ENCODE measurements at places on chromosomes 11 and 22. TPM values are rescaled to one million over a fixed set of nuclear protein-coding genes. Genes with fewer than 3 reads are reported as not detected.

Gene TBX1
- not detected for total RNA-seq

Gene LIN7C
- 342 TPM for total RNA-seq

Gene CD248
- 1.2 TPM for total RNA-seq

Gene PARVB
- total RNA-seq = 5.7 TPM

Gene BEST1
- total RNA-seq = 1.6 TPM

Gene ALG9
- 83.2 TPM for total RNA-seq

GRCh38 chr22:35023692-35024363, 42.1 kb upstream of the ISX start:
- peak; percentile 66 for DNase-seq

- no peak for DNase-seq
Measured at GRCh38 chr22:46545086-46545792, 7.8 kb upstream of the CELSR1 start.

GRCh38 chr11:60946601-60947264, 5.2 kb downstream of the SLC15A3 start:
- no peak for DNase-seq

GRCh38 chr11:104319396-104319795, 155.4 kb upstream of the PDGFD start:
- DNase-seq = no peak

- DNase-seq = no peak
Measured at GRCh38 chr11:130473795-130474377, 25.4 kb downstream of the ADAMTS15 start.

DNA sequence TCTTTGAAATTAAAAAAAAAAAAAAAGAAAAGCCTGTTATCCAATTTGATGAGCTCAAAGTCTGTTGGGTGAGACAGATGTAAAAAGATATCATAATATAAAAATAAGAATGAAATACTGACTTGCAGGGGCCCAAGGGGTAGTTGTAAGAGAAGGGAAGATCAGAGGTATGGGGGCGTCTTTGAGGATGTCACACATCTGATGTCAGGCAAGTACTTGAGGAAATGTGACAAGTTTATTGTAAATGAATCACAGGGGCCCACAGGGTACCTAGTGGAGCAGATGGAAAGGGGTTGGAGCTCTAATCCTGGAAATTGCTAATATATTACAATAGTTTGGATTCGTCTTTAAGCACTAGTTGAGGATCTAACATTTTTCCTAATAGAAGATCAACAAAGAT, 131.6 kb downstream of the MAML2 start:
- DNase-seq = no peak

DNA sequence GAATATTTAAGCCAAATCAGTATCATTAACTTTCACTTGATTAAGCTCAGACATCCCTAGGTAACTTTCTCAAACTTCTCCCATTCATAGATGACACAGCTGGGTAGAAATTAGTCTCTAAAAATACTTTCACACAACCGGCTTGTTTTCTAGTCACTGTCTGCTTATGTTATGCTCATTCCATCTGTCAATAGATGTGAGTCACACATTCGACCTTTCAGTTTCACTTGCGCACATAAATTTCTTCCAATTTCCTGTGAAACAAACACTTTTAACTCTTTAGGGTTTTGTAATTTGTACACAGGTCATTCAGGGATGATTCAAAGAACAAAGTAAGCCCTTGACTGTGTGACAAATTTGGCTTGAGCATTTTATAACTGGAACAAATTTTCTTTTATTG, 723.0 kb downstream of the KCNA4 start:
- no peak for DNase-seq

DNA sequence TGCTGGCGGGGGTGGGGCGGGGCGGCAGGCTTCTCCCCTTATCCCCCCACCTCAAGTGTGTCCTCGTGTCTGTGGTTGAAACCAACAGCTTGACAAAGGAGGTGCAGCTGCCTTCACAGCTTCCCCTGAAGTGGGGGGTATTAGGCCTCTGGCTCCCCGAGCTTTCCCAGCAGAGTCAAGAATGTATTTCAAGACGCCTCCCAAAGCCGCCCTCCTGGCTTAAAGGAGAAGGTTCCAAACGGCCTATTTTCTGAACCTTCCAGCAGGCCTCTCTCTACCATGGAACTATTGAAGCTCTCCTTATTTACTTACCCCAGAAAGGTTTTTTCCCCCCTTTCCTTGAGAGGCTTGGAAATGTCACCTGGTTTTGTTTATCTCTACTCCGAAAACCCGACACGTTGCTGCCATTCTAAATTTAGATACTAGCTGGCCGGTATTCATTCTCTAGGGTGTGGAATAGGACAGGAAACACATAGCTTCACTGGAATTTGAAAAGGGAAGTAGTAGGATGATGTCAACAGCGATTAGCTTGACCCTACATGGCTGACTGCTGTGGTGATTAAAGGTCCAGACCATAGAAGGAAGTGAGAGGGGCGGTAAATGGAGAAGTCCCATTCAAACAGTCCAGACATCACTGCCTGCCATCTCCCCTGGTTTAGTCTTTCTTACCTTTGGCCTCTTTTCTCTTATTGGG, 671 bp upstream of the PICALM start:
- DNase-seq = peak; percentile 37

GRCh38 chr11:22769081-22769480, 60.5 kb downstream of the SVIP start:
- DNase-seq = no peak

DNA sequence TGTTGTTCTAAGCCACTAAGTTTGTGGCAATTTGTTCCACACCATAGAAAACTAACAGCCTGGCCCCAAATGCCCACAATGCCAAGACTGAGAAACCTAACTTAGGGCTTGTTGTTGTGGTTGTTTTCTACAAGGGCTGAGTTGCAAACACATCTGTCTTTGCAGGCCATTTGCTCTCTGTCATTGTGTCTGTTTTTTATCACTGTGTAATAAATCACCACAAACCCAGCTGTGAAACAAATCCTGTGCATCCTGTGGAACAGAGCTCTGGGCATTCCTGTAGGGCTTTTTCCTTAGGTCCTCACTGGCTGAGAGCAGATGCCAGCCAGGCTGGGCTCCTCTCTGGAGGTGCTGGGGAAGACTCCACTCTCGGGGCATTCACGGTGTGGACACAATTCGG, 15.7 kb upstream of the SYT8 start:
- no peak for DNase-seq

GRCh38 chr11:9573775-9574621, 528 bp downstream of the WEE1 start:
- DNase-seq = peak; percentile 44

DNA sequence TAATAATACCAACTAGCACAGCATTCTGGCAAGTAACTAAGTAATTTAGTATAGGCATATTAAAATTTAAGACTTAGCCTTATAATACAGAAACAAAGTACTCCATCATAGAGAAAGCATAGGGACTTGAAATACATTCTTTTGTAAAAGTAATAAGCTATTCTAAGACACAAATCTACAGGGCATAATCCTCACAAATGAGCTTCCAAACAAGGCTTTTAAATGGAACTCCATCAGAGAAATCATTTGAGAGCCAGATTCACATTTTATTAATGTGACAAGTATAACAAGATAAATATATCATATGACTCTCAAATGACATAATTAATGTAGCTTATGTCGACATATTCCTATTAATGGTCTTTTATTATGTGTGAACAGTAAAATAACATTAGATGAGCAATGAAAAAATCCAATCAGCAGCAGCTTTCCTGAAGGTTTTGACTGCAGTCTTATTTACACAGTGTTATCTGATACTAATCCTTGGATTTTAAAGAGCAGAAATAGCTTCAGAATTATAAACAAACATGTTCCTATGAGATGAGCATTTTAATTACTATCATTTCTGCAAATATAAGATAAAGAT, 241.4 kb downstream of the TTC28 start:
- no peak for DNase-seq

DNA sequence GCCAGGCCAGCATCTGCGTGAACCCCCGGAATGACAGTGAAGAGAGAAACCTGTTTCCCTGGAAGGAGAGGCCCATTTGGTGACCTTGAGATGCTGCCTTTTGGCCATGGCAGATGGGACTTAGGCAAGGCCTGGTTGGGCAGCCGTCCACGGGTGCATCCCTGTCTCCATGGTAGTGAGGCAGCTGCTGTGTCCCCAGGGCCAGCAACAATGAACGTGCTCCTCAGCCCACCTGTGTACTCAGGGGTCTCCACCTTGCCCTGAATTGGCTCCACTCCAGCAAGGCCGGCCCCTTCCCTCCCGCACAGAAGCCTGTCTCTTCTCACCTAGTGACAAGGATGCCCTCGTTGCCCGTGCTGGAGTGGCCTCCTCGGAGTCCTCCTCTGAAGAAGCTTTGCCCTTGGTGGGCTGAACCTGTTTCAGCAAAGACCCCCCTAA, 441.1 kb downstream of the TBC1D22A start:
- DNase-seq = no peak

- no peak for DNase-seq
Measured at GRCh38 chr11:71527576-71528210, 626 bp downstream of the KRTAP5-7 start.

- no peak for DNase-seq
Measured at GRCh38 chr11:116344601-116345000, 428.2 kb downstream of the BUD13 start.

DNA sequence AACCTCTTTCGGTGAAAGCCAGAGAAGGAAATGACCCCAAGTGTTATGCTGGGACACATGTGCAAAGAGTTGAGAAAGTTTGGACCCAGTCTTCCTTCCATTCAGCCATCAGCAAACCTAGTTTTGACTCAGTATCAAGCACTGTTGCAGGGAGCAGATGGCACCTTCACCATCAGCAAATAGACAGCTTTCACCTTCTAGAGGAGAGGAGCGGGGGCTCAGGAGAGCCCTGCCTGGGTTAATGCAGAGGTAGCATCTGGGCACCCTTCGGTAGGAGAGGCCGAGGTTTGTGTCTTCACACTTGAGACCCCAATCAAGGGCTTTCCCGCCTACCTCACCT, 16.2 kb upstream of the MFRP start:
- no peak for DNase-seq

- DNase-seq = peak; percentile 72
Measured at GRCh38 chr11:121722431-121723245, 269.9 kb upstream of the SORL1-AS1 start.

- no peak for DNase-seq
Measured at GRCh38 chr11:85759915-85760314, 51.0 kb downstream of the SYTL2 start.

- DNase-seq = no peak
Measured at GRCh38 chr11:15761235-15761634, 595.1 kb downstream of the SOX6 start.

DNA sequence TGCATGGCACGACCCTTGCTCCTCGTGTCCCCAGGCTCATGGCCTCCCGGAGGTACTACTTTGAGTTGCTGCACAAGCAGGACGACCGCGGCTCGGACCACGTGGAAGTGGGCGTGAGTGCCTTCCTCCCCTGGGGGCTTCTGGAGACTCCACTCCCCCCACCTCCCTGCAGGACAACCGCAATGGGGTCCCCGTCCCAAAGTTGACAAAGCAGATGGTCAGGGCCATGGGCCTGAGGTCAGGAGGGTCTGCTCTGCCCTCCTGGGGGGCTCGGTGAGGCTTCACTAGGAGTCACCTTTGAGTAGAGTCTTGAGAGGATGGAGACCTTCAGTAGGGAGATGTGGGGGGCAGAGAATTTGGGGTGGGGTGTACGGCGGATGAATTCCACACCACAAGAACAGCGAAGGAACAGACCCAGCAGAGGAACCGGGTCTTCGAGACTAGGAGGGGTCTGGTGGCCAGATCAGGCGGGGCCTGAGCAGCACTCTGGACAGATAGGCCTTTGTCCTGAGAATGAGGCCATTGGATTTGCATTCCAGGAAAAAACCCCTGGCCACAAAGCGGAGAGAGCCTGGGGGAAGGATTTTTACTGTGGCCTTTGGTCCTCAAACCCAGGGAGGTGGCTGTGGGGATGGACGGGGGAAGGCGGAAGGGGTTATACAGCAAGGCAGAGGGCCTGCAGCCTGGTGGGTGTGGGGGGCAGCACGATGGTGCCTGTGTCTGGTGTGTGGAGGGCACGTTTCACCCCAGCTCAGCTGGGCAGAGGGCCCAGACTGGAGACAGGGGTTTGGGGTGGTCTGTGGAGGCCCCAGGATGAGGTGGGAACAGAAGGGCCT, 4.6 kb downstream of the B4GALNT4 start:
- DNase-seq = peak; percentile 75

DNA sequence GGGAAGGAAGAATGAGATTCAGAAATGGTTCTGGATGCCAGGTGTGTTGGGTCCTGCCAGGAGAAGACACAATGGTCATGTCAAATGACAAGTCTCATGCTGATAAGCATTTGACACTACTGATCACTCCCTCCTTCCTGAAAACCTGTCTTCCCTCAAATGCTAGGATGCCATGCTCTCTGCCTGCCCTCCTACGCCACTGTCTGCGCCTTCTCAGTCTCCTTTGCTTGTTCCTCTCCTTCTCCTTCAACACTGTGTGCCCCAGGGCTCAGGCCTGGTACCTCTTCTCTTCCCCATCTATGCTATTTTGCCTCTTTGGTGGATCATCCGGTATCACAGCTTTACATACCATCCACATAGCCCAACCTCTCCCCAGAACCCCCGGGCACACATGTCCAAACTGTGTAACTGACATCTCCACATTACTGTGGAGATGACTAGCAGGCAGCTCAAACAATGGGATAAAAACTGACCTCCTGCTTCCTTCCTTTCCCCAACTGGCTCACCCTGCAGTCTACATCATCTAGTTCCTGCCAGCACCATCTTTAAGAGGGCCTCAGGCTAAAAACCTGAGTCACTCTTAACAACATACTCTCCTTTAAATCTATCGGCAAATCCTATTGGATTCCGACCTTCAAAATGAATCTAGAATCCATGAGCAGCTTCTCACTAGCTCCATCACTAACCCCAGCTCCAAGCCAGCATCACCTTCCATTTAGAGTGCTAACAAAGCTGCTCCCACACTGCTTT, 8.2 kb downstream of the AP1B1 start:
- DNase-seq = no peak

Data from frontal cortex (tissue), 4 donors.